ENCODE measurements at places on chromosomes 4 and X.

- DNase-seq = no peak
Observed at GRCh38 chrX:15507005-15507404, 6.4 kb downstream of the BMX start.

DNA sequence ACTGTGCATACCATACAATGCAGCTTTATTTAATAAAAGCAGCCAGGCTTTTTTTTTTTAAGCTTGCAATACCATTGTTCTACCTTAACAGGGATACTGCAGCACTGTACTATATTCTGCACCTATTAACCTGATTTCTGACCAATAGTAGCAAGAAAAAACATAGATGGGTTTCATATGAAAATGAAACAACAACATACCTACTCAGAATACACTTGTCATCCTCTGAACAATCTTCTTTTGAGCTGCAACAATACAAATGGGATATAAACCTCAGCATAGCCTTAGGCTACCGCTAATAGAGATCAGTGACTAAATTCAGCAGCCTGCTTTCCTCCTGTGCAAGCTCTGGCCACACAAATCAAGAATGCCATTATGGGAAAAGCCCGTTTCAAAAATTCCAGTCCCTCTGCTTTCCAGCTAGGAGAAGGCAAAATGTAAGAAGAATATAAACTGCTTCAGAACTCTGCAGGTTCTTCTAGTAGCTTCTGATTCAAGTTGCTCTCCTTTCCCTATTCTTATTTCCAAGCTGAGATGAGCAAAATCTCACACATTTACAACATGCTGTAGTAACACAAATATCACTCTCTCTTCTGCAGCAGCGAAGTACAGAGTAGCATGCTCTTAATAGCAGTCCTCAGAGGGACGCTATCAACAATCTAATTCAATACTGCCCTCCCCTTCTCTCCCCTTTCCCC, 143.4 kb downstream of the KLHL13 start:
- DNase-seq = no peak

DNA sequence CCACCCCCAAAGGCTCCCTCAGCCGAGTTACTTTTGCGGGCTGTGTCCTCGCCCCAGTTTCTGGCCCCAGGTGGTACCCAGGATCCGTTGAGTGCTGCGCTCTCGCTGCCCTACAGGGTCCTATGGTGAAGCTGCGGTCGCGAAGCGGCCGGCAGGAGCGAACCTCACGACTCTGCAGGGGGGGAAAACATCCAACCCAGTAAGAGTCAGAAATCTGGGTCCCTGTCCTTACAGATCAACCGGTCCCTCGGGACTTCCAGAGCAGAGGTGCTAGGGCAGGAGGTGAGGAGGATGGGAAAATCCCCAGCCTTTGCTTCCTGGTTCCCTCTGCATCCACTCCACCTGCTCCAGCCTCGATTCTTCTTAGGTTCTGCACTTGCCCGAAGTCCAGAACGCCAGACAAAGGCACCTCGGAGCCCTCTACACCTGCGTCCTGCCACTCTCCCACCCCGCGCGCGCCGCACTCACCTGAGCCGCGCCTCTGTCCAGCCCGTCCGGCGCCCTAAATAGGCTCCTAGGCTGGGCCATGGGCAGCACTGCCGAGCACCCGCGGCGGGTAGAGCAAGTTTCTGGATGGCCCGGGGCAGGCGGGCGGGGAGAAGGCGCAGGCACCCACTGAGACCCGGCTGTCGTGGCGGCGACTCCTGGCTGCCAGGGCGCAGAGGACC, at the start of gene HS3ST1:
TSS of gene HS3ST1 (minus strand) at position 664 of the 668 bp plus-strand sequence. CDS start 28,889 bp downstream, outside the sequence.
- DNase-seq = no peak

DNA sequence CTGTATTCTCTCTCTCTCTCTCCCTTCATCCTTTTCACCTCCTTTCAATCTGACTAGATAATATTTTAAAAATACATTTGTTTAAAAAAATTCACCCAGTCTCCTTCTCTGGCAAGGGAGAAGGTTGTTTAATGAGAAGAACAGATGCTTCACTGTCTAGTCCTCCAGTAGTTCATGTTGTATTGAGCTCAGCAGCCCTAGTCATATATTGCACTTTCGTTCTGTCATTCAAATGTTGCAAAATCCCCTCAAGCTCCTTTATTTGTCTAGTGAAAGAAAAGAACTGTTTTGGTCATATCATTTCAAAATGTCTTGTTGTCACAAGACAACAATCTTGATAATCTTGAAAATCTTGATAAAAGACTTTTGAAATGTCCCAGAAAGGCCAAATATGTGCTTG, 248.0 kb downstream of the GALNTL6 start:
- no peak for DNase-seq

DNA sequence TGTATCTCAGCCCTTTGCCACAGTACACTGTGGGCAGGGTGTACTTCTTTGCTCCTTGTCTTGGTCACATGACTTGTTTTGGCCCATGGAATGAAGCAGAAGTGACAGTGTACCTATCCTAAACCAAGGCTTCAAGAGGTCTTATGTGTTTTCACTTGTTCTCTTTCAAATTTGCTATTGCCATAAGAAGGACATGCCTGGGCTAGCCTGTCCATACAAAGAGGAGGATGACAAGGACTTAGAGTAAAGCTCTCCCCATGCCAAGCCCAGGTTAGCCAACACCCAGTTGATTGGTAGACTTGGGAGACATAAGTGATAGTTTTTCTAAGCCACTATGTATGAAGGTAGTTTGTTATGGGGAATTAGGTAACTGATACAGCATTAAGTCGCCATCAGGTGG, 141.1 kb upstream of the MID1 start:
- no peak for DNase-seq

DNA sequence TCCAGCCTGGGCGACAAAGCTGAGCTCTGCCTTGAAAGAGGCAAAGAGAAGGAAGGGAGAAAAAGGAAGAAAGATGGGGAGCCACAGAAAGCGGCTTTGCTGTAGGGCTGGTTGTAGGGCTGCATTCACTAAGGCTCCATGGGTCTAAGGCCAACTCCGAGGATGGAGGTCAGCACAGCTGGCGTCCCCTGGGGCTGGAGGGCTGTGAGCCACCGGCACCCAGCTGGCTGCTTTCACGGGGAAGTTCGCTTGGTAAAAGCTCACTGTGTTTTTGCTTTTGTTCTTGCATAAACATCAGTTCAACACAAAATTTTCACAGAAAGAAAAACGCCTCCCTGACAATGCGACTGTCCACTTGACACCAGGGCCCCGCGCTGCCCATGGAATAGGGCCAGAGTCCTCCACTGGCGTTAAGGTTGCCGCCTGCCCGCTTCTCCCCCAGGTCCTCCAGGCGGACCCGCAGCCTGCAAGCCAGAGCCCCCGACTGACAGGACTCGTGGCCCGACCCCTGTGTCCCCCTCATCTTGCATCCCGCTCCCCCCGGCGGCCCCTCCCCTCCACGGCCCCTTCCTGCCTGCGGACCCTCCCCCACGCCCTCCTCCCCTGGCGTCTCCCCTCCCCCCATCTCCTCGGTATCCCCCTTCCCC, 1.1 kb downstream of the RNF212 start:
- no peak for DNase-seq

GRCh38 chr4:157075401-157075800, 549 bp upstream of the GLRB start:
- DNase-seq = no peak

GRCh38 chr4:103074744-103075434, 1.7 kb downstream of the SLC9B2 start:
- DNase-seq = no peak

- no peak for DNase-seq
Observed at GRCh38 chr4:25790024-25790423, 72.8 kb downstream of the SEL1L3 start.

GRCh38 chrX:77453190-77453589, 6.0 kb downstream of the FGF16 start:
- DNase-seq = no peak

GRCh38 chrX:46630141-46630540, 56.6 kb downstream of the CHST7 start:
- DNase-seq = no peak

GRCh38 chr4:52780617-52781354, 29.6 kb upstream of the ERVMER34-1 start:
- DNase-seq = no peak

GRCh38 chrX:148501386-148502066, 1.1 kb downstream of the AFF2 start:
- DNase-seq = peak; percentile 0

DNA sequence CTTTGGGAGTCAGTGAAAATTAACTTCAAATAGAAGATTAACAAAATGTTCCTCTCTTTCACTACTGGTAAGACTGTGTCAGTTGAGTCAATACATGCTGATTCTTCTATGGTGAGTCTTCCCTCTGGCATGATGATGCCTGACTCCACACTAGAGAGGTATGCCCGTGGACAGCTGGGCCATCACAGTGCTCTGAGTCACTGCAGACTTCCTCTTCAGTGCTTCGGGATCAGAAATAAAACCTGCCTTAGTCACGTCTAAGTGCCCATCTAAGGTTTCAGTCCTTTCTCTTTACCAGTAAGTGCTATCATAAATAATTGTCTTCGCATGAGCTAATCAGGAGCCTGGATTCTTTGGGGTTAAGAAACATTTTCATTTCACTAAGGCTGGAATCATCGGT, 1.6 kb upstream of the ASB5 start:
- no peak for DNase-seq

- DNase-seq = no peak
Observed at GRCh38 chrX:40173143-40174000, 75.6 kb upstream of the BCOR start.

GRCh38 chrX:39426101-39426500, 624.8 kb downstream of the MID1IP1 start:
- no peak for DNase-seq

DNA sequence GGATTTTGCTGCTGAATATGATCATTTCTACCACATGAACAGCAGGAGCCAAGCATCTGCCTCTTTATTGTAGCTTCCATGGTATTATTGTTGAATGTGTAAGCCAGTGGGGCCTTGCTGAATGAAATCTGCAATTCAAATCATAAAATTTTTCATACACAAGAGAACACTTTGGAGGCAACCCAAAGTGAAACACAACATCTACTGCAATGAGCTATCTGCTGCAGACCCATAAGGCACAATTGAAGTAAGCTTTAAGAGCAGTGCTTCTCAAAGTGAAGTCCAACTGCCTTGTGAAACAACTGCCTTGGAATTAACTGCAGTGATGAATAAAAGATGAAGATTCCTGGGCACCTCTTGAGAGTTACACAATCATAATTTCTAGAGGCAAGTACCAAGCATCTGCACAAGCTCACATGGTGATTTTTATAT, 626.3 kb upstream of the INTU start:
- no peak for DNase-seq

GRCh38 chr4:169185133-169185956, 85.4 kb downstream of the SH3RF1 start:
- DNase-seq = no peak

GRCh38 chr4:26120098-26120825, 200.6 kb upstream of the RBPJ start:
- no peak for DNase-seq

DNA sequence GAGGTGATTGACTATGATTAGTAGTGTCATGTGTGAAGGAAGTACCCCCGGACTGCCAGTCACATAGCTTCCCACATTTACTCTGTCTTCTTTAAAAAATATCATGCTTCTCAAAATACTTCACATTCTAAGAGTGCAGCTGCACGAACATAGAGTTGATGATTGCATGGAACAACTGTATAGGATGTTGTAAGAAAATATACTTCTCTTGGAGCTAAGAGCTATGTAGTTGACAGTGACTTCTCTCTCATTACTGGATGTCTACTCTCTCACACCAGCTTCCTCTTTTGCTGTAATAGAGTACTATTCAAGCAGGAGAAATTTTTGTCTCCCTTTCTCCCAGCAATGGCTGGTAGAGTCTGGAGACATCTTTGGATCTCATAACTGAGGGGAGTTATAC, 99.4 kb upstream of the PUDP start:
- no peak for DNase-seq

DNA sequence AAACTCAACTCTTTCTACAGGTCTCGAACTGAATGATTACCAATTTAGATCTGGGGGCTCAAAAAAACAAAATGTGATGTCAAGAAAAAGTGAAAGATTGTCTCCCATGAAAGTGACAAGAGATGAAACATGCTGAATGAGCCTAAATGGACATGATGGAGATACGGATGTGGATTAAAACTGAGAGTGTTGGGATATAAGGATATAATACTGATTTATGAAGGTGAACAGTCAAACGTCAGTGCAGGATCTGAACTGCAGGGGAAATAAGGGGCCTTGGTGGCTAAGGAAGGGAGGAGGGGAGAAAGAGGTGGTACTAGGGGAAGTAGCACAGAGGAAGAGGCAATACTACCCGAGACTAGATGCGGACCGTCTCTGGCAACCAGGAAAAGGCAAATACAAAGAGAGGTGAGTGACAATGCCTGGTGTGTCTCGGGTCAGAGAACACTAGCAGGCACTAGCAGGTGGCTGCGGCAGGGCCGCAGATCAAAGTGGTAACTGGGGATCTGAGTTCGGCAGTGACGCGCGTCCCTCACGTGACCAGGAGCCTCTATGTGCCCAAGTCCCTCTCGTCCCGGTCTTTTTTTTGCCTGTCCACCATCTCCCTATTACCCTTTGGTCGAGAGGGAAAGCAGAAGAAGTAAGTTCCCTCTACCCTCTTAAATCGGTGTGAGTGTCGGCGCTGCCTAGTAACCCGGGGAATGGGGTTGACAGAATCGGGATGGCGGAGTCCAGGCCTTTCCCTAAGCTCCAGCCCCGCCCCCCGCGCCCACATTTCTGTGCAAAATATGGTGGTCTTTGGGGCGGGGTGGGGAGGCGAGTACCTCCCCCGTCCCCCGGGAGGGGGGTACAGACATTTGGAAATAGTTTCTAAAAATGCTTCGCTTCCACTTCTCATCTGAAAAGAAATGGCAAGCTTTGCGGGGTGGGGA, at the start of gene TCEAL1:
TSS of gene TCEAL1 (plus strand) at position 590 of the 932 bp plus-strand sequence. CDS start 942 bp downstream, outside the sequence.
- peak; percentile 50 for DNase-seq

DNA sequence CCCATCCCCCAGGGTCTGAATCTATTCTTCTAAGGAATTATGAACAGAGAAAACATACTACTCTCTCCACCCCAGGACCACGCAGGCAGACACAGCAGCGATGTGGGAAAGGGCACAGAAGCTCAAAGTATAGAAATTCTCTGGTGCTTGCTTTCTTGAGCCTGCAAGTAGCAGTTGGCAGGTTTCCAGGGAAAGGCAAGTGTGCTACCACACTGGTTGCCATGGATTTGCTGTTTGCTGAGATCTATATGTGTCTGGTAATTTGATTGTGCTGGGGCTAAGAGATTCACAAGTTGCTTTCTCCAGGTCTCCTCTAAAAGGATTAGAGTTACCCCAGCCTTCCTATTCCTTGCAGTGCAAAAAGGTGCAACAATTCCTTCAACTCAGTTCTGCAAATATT, 83.1 kb downstream of the GUCY2F start:
- DNase-seq = no peak

Measured in CD4-positive, alpha-beta T cell treated with Interleukin-10 for 1 hour (primary cell).